ENCODE measurements at places on chromosomes 5 and 9.

- peak; percentile 53 for DNase-seq
Observed at GRCh38 chr5:139453683-139454567, 8.6 kb downstream of the ECSCR start.

GRCh38 chr5:1754531-1755220, 45.0 kb downstream of the MRPL36 start:
- DNase-seq = no peak

- DNase-seq = no peak
Observed at GRCh38 chr9:108859459-108860114, 2.5 kb upstream of the ACTL7A start.

GRCh38 chr9:87854580-87854955, 28.1 kb upstream of the SPATA31E1 start:
- no peak for DNase-seq

- DNase-seq = no peak
Observed at GRCh38 chr5:16064135-16064893, 115.3 kb downstream of the MARCHF11 start.

- DNase-seq = no peak
Observed at GRCh38 chr5:67052034-67052433, 144.6 kb downstream of the CD180 start.

DNA sequence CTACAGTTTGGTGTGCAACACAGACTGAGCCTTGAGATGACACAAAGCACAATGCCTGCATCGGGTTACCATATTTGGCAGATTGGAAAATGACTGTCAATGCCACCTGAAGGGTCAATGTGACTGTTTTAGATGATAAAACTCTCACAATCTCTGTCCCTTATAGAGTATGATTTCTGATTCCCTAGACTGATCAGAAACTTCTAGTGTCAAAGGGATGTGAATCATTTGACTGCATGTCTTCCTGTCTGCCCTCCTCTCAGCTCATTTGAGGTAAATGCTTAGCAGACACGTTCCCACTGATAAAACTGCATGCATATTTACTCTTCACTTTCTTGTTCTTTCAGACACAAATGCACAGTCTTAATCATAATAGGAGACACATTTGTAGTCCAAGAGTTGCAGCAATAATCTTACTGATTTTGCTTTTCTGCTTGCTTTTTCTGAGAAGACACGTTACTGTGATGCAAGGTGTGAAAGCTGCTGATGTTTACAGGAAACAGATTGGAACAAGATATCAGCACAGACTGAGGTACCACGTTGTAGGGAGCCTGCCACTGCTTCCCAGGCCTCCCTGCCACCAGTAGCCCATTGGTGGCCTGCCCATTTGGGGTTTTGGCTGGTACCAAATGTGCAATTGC, 77.8 kb downstream of the GCNT4 start:
- DNase-seq = no peak

GRCh38 chr5:109876941-109877669, 187.4 kb downstream of the MAN2A1 start:
- no peak for DNase-seq

GRCh38 chr9:124354346-124355038, 60.8 kb downstream of the PSMB7 start:
- DNase-seq = no peak

DNA sequence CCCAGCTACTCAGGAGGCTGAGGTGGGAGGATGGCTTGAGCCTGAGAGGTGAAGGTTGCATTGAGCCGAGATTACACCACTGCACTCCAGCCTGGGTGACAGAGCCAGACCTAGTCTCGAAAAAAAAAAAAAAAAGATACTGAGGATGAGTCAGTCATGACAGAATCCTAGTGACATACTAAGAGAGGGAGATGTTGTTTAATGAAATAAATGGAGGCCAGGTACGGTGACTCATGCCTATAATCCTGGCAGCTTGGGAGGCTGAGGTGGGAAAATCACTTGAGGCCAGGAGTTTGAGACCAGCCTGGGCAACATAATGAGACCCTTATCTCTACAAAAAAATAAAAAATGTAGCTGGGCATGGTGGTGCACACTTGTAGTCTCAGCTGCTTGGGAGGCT, 107.2 kb downstream of the ZFAND5 start:
- no peak for DNase-seq

DNA sequence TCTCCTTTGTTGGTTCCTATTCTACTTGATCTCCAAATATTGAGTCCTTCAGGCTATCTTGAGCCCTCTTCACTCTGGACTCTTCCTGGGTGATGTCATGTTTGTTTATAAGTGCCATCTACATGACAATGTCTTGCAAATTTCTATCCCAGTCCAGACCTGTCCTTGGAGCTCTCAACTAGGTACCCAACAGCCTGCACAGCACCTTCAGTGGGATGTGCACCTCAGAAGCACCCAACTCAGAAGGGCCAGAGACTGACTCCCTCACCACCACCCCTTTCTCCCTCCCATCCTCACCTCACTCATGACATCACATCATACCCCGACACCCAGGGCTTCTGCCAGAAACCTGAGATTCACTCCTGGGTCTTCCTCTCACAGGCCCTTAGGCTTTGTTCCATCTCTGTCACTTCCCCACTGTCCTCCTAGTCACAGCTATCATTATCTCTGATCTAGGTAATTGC, 14.4 kb downstream of the TXN start:
- no peak for DNase-seq

Measured in stimulated activated CD4-positive, alpha-beta T cell treated with anti-CD3 and anti-CD28 coated beads, Interleukin-2, amount 100 ng/mL, for 4 hours (primary cell).